T-helper 9 cell (primary cell): ENCODE measurements at places on chromosomes 5 and 9.

GRCh38 chr5:180353980-180354452 lies 880 bp upstream of the GFPT2 start:
- no peak for DNase-seq

DNA sequence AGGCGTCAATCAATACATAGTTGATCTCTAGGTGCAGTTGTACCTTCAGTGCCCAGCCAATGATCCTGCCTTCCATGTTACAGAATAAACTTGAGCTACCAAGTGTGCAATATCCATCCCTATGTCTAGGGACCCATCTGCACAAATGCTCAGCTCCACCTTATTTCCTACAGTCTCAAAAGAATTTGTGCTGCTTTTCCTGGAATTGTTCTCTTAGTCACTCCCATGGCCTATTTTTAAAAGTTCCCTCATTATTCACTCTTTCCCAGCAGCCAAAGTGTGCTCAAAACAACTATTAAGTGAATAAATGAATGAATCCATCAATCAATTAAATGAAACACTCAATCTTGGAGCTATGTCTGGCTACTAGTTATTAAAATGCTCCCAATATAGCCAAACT lies 14.7 kb downstream of the LIX1 start:
- DNase-seq = no peak

- no peak for DNase-seq
Observed at GRCh38 chr9:95512709-95513095, 4.1 kb downstream of the PTCH1 start.

DNA sequence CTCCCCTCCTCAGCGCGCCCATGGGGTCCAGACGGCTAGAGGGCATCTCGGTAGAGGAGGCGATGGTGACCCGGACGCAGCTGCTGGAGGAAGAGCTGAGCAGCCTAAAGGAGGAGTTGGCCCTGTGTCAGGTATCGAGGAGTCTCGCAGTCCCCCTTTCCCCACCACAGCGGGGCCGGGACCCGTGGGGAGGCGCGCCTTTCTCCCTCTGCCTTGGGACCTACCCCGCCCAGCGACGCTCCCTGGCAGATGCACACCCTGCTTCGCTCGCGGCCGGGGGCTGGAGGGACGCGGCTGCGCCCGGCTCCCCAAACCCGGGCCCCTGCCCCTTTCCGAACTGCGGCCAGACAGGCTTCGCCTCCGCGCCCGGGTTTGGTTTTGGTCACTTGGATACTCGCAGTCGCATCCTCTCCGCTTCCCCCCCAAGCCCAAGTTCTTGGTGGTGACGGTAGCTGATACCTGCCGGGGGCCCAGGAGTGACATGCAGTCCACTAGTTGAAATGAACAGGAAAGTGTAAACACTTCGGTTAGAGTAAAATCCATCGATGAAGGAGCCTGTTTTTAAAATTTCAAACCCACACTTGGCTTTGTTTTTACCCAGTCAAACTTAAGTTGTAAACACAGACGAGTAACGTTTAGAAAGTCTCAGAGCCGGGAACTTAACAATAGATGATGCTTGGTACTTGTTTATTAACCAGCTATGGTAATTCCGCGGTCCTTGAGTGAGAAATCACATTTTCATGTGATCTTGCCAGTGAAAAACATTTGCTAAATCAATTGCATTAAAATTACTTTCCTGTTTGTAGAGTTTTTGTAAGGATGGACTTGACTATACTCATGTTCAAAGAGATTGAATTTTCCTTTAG lies 688 bp downstream of the CNTLN start:
- no peak for DNase-seq

DNA sequence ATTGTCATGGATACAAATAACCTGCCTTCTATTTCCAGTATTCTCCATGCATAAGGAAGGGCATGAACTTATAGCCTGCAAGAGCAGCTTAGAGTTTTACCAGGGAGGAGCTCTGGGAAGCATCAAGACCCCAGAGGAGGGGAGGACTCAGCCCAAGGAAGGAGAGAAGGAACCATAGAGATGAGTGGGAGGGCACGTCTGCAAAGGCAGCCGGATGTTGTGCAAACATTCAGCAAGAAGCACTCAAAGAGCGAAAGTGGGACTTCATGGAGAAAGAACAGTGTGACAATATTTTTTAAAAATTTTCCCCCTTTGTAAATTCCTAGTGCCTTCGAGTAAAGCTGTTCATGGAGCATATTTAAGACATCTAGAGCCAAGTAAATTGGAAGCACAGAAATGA lies 270.1 kb upstream of the PTGER4 start:
- DNase-seq = peak; percentile 29

GRCh38 chr9:6067426-6067825 lies 52.0 kb upstream of the RANBP6 start:
- no peak for DNase-seq

DNA sequence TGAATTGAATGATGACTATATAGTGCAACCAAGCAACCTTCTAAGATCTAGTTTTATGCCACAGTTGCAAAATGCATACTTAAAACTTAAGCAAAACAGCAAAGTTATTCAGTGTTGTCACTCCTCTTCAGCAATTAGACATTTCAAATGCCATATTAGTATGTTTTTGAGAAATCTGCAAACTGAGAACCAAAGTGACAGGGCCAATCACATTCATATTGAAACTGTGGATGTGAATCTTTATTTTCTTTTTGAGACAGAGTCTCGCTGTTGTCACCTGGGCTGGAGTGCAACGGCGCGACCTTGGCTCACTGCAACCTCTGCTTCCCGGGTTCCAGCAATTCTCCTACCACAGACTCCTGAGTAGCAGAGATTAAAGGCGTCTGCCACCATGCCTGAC lies 249.2 kb upstream of the EFNA5 start:
- no peak for DNase-seq

- no peak for DNase-seq
Observed at GRCh38 chr9:8694983-8695588, 895.5 kb upstream of the DMAC1 start.

DNA sequence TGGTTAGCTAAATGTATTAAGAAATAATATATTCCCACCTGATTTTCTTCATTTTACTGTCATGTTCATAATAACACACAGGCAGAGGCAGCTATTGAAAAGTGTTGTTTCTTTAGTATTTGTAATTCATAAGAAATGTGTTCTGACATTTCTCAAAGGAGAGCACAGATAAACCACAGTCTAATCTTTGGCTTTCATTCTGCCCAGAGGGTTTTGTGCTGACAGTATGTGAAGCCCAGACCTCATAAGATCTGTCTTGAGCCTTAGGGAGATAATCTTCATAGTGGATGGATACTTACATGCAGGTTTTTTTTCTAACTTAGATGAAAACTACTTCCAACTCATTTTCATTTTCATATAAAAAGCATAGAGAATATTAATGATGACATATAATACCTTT lies 206.1 kb downstream of the CHSY3 start:
- DNase-seq = no peak

- DNase-seq = no peak
Observed at GRCh38 chr5:40017135-40017534, 592.4 kb upstream of the DAB2 start.

GRCh38 chr5:89241186-89241585 lies 358.2 kb upstream of the MEF2C start:
- no peak for DNase-seq

DNA sequence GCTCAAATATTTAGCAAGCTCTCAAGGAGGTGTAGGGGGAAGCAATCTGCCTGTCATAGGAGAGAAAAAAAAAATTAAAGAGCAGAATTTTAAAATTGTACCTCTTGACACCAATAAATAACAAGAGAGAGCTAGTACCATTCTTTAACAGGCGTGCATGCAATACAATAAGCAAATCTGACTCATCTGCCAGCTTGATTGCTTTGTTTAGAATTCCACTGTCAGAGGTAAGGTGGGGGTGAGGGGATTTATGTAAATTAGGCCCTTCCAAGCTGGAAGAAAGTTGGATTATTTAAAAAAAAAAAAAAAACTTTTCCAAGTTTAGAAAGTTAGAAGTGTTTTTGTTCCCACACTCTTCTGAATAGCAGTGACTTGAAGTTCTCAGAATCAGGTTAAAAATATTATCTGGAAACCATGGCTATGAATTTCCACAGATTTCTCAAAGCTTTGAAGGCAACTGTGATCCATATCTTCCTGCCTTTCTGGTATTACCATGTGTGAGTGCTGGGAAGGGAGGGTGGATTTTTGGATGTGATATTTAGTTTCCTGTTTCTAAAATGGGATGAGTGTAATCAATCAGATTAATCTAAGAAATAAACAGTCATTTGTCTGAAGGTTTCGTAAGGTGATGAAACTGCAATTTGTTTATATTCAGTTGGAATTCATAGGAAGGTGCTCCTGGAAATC lies 477.5 kb downstream of the TLE4 start:
- no peak for DNase-seq

DNA sequence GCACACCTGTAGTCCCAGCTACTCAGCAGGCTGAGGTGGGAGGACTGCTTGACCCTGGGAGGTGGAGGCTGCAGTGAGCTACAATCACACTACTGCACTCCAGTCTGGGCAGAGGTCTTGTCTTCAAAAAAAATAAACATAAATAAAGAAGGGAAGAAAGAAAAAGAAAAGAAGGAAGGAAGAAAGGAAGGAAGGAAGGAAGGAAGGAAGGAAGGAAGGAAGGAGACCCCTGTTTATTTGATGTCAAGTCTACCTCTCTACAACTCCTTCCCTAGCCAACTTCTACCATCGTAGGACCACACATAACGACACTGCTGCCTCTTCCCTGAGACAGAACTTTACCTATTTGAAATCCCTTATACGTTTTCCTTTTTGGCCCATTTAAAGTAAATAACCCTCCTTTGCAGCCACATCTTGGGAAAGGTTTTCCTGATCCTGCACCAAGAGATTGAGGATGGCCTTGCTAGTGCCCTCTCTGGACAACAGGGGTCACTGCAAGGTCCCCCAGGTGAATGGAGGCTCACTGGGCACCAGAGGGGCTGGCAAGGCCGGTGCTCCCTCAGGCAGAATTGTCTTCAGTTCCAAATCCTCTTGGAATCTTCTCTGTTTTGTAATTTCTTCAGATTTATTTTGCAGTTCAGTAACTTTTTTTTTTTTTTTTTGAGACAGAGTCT lies 10.5 kb downstream of the RPS14 start:
- no peak for DNase-seq

DNA sequence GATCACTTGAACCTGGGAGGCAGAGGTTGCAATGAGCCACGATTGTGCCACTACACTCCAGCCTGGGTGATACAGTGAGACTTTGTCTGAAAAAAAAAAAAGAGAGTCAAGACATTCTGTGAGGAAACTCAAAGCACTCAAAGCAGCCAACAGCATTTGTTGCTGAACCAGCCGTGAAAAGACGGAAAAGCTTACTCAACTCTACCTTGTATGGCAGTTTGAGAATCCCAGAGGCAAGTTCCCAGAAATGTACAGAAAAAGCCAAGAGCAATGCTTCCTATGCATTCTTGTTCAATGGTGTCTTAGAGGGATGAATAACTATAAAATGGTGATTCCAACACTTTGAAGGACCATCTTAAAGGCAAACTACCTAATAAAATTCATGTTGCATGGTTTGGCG lies 170.2 kb downstream of the HSD17B3 start:
- no peak for DNase-seq

DNA sequence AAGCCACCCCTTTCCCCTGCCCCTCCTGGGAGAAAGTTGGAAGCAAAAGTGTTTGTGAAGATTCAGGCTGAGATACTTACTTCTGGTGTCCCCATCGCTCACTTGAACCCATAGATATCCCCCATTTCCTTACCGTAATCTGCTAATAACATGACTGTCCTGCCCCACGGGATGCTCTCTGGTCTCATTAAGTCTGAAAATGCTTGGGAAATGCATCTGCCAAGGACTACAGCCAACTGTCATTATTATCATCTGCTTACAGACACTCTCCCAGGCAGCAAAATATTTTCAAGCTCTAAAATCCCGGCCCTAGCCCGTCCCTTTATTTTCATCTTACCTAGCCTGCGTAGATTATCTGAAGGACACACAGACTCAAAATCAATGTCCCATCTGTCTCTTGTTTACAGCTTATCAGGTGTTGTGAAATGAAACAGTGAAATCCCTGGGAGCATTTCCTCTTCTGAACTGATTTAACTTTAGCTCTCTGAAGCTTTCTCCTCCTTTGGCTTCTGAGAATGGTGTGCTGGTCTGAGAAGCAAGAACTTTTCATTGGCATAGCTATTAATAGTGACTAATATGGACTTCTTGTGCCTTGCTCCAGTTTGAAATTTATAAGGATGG lies 126.9 kb upstream of the OSMR start:
- DNase-seq = no peak

- no peak for DNase-seq
Observed at GRCh38 chr9:119974026-119974425, 604.8 kb upstream of the BRINP1 start.

- peak; percentile 62 for DNase-seq
Observed at GRCh38 chr5:39217365-39218281, 1.7 kb downstream of the FYB1 start.

GRCh38 chr5:2139478-2139877 lies 256.8 kb upstream of the IRX4 start:
- no peak for DNase-seq

DNA sequence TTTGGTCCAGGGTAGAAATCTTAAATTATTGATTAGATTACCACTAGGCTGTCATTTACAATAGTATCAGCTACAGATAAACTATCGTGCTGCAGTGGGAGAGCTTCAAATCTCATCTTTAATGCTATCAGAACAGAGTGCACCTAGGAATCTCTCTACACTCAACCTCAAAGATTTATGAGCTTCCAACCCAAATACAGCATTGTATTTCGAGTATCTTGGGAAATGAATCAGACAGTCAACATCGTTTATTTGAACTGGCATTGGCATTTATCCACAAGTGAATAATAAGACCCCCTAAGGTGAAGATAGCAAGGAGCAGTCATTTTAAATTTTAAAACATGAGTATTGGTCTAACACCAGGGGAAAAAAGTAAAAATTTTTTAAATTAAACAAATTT lies 1203.2 kb downstream of the CDH12 start:
- no peak for DNase-seq

DNA sequence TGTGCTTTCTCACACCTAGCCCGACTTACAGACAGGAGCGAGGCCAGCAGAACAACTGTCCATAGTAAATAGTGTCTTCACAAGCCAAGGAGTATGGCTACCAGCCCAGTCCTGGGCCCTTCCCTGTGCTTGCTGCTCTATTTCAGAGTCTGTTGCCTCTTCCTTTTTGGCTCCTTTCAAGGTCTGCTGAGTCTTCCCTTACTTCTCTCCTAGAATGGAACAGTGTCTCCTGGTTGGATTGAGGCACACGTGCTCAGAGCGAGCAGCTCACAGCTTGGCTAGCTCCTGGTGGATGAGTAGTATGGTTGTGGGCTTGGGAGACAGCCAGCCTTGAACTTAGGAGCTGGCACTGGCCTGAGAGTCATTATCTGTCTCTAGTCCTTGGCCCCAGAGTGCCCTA lies 72.8 kb downstream of the TLE4 start:
- no peak for DNase-seq
